Fibroblast of skin of left biceps (primary cell): ENCODE measurements at places on chromosomes 12 and 14.
A peak's percentile ranks its signal among the peaks of the same experiment; 100 is the strongest.

DNA sequence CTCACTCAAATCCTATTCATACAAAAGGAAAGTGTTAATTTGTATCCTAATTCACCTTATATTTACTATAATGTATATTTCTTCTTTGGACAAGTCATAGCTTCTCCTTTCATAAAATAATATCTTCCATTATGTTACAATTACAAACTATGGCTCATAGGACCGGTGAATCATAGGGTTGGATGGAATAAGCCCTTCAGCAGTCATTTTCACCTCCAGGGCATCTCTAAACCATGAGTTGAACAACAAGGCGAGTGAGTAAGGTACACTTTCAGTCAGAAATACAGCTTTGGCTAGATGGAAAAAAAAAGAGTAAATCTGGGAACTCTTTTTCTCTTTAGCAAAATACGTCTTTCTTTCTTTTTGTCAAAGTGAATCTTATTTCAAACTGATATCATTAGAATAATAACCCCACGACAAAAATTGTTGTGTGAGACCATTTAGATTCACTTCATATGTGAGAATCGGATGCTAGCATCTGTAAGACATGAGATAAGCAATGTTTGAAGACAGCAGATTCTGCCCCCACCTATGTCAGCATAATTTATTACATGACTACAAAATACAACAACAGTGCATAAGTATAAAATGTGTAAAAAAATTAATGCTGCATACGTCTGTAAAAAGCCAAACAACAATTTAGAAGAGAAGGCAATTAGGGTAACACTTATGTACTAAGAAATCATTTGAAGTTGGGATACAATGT lies 184.4 kb upstream of the SLC38A2 start:
- DNase-seq: no peak

DNA sequence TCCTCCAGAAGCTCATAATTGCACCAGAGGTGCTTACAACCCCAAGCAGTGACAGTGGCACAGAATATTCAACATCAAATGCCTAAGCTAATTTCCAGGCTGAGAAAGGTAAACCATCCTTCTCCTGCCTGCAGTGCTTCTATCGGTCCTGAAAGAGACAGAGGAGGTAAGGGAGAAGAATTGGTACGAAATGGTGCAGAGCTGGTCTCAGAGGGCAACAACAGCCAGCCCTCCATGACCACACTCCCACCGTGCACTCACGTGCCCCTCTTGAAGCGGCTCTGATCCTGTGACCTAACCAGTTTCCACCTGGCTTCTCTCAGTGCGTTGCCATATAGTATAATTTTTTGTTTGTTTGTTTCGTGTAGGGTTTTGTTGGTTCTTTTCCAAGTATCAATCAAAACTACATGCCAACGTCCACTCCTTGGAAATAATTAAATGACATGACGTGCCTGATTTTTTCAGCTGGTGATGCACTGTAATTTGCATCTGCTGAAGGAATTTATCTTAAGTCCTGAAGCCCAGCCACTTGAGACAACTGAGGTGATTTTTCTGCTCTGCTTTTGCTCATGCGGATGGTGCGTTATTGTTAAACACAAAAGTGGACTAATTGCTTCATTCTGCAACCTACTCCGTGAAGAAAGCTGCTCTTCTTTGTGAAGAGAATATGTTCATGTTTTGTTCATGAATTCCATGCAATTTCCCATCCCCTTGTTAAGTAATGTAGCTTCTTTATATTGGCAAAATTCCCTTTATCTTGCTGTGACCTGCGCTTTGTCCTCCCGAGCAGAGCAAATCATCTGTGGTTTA lies 1.3 kb upstream of the ATP2A2 start:
- DNase-seq: no peak

GRCh38 chr12:49019120-49019430 lies 499 bp upstream of the PRKAG1 start:
- no peak for DNase-seq

- DNase-seq: peak; percentile 25
Measured at GRCh38 chr12:64256166-64256800, 34.2 kb upstream of the KICS2 start.

GRCh38 chr14:37588667-37588955 lies 6.4 kb downstream of the FOXA1 start:
- no peak for DNase-seq

- DNase-seq: no peak
Measured at GRCh38 chr12:48780381-48781025, 8.4 kb downstream of the ADCY6 start.

DNA sequence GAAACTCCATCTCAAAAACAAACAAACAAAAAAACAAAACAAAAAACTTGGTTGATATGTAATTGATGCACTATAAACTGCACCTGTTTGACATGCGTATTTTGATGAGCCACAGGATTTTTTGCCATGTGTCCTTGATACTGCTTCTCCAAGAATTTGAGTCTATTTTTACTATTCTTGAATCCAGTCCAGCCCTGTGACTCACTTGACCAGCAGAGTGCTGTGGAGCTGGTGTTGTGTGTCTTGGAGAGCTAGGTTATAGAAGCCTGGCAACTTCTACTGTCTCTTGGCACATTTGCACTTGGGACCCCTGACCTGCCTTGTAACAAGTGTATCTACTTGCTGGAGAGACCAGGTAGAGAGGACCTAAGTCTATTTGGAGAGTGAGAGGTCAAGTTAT lies 52.0 kb downstream of the KLRG1 start:
- DNase-seq: no peak

- DNase-seq: no peak
Measured at GRCh38 chr12:119808441-119808840, 68.7 kb downstream of the CIT start.

- no peak for DNase-seq
Measured at GRCh38 chr12:19596434-19597166, 157.3 kb downstream of the AEBP2 start.

DNA sequence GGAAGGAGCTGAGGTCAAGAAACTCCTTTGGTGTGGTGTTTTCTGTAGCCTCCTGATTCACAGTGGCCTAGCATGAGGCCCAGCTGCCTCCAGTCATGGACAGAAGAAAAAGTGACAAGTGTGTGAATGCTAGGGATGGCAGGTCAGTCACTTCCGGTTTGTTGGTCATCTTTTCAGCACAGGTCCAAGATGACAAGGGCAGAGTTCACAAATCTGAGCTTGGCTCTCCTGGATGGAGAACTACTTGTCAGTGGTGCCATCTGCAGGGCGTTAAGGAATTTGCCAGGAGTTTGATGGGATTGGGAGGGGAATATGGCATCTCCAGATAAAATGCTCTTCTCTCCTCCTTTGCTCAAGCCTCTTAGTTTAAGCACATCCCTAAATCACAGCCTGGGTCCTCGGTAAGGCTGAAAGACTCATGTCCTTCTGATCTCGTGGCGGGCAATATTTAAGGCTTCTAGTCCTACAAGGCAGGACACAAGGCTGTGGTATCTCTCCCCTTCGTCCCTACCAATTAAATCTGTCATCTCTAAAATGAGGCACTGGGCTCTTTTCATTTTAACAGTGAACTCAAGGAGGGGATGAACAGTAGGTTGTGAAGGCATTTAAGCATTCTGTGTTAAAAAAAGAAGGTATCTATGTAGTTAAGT lies 10.0 kb downstream of the TUBA1B start:
- DNase-seq: no peak

- DNase-seq: no peak
Measured at GRCh38 chr14:89617481-89618329, 200.7 kb upstream of the FOXN3 start.

DNA sequence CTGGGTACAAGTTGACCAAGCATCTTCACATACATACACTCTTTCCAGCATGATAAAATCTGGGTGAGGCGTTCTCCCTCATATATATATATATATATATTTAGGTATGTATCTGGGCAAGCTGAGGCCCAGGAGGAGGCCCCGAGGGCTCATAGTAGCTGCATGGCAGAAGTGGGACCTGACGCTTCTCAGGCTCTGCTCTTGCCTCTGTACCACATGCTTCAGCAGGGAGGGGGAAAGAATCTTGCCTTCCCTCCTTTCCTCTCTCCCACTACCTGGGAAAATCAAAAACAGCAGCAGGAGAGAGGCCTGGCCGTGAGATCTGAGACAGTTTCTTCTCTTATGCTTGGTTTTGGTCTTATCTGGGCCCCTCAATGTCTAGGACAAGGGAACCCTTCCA lies 9.2 kb downstream of the PPP1R1A start:
- no peak for DNase-seq

DNA sequence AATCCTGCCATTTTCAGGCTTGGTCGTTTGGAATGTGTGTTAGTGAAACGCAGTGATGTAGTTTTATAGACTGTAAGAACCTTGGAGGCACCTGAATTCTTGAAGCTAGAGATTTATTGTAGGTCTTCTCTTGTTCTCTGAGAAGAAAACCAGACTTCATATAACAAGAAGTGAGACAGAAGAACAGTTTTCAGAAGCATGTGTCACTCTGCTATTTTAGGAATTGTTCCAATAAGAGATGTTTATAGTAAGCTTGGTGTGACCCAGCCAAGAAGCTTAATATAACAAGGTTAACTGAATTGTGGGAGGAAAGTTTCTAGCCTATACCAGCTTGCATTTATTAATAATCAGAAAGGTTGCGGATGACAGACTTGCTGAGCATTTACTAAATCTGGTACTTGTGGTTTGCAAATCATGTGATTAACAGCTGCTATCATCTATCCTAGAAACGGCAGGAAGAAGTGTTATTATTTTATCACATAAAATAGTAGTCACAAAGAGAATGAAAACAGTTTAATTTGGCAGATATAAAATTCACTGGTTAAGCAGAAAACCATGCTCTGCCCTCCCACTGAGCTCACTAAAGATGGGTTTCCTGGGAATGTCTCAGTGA lies 49.2 kb upstream of the BCAT1 start:
- DNase-seq: peak; percentile 61

DNA sequence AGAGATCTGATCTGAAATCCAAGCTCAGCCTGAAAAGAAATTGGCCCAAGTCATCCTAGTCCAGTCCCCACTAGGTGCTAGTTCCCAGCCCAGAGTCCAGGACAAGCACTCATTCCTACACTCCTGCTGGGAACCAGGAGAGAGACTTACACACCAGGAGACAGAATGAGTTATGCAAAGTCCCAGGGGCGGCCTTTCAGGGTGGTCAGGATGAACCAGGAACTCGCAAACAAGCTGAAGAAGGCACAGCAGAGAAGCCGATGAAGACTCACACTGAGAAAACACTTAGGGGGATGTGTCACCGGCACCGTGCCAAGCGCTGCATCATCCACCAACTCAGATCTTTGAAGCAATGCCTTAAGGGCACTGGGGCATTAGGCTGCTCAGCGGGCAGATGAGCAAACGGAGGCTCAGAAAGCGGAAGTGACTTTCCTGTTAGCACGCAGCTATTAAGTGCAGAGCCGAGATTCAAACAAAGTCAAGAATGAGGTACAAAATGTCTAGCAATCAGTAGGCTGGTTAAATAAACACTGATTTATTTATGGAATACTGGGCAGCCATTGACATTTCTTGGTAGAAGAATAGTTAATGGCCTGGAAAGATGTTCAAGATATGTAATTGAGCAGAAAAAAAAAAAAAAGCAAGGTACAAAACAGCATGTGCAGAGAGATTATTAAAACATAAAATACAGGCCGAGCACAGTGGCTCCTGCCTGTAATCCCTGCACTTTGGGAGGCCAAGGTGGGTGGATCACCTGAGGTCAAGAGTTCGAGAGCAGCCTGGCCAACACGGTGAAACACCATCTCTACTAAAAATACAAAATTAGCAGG lies 78.7 kb downstream of the LRRC74A start:
- peak; percentile 73 for DNase-seq

- DNase-seq: no peak
Measured at GRCh38 chr12:111361717-111362576, 6.9 kb downstream of the PHETA1 start.

DNA sequence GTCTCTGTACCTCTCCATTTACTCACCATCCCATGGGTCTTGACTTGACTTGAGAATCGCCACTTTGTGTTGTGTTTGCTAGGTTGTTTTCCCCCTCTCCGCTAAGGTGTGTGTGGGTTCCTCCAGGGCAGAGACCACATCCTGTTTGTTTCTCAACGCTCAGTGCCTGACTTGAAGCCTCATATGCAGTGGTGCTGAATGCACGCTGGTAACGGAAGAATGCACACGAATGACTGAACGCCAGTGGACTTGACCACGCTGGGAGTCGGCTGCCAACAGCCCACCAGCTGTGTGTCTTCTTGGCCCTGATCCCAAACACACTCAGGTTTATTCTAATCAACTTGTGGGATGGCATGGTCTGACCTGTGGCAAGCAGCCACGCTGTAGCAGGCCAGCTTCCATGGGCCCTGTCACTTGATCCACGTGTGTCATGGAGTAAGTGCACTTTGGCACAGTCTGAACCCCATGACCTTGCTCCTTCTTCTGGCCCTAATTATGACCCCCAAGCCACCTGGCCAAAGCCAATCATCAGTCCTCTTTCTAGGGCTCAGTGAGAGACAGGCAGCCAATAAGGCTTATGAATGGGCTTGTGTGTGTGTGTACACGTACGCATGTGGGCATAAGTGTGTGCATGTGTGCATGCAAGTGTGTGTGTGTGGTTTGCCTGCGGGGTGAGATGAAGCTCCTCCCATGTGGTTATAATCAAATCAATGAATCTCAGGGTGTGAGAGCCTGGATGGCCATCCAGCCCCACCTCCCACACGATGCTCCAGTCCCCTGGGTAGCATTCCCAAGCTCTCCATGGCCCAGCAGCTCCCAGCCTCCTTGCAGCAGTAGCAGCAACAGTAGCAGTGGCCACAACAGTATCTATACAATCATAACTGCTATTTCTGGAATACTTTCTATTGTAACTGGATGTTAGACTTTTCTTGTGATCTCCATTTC lies 6.4 kb upstream of the TC2N start:
- no peak for DNase-seq

- DNase-seq: no peak
Measured at GRCh38 chr12:46144433-46144832, 124.4 kb downstream of the SLC38A1 start.

- no peak for DNase-seq
Measured at GRCh38 chr12:6306151-6306550, 4.3 kb upstream of the PLEKHG6 start.

DNA sequence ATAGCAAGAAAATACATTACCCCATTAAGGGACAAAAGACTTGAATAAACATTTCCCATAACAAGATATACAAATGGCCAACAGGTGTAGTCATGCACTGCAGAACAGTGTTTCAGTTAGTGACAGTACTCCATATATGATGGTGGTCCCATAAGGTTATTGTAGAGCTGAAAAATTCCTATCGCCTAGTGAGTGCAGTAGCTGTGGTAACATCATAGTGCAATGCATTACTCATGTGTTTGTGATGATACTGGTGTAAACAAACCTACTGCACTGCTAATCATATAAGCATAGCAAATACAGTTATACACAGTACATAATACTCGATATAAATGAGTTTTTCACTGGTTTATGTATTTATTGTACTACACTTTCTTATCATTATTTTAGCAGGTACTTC lies 168.7 kb downstream of the C12orf75 start:
- DNase-seq: no peak

- DNase-seq: no peak
Measured at GRCh38 chr12:59938190-59938962, 342.5 kb downstream of the SLC16A7 start.

- no peak for DNase-seq
Measured at GRCh38 chr14:103517174-103517566, 5.5 kb downstream of the CKB start.

- no peak for DNase-seq
Measured at GRCh38 chr12:2550561-2551411, 244.0 kb upstream of the FKBP4 start.

GRCh38 chr12:4216187-4216927 lies 57.2 kb upstream of the CCND2 start:
- DNase-seq: no peak

- no peak for DNase-seq
Measured at GRCh38 chr12:49400304-49400703, 33.0 kb downstream of the SPATS2 start.
